ENCODE measurements at places on chromosomes 11 and 22.

GRCh38 chr11:61694602-61694939, 14.4 kb downstream of the DAGLA start:
- DNase-seq = no peak

DNA sequence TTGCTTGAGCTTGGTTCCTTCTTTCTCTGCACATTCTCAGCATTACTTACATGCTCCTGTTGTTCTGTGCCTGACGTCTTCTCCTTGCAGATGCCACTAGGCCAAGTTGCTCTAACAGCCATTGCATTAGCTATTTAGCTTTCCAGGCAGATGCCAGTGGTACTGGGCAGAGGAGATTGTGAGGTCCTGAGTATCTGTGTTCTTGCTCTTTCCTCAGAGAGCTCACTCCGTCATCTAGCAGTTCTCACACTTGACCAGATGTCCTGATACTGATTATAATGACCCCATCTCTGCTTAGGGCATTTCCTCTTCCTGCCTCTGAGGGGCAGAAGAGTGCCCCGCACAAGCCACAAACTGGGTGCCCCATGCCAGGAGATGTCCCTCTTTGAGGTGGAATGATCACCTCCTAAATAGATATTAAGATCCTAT, 30.7 kb downstream of the ARHGAP1 start:
- no peak for DNase-seq

DNA sequence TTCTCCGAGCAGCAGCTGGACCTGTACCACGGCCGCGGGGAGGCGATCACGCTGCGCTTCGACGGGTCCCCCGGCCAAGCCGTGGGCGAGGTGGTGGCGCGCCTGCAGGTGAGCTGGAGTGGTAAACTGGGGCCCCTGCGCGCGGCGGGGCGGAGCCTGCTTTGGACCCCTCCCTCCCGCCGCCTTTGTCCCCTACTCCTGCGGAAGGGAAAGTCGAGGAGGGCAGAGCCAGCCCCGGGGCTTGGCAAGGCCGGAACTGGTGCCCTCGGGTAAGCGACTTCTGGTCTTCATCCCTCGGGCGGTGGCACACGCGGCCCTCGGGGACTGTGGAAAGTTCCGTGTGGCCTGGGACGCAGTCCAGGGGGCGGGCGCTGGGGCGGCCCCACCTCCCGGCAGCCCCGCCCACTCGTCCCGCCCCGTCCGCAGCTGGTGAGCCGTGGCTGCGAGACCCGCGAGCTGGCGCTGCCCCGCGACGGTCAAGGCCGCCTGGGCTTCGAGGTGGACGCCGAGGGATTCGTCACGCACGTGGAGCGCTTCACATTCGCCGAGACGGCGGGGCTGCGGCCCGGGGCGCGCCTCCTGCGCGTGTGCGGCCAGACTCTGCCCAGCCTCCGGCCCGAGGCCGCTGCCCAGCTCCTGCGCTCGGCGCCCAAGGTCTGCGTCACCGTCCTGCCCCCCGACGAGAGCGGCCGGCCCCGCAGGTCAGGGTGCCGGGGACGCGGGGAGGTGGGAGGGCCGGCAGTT, 9.2 kb downstream of the SIPA1 start:
- no peak for DNase-seq

- DNase-seq = no peak
Observed at GRCh38 chr11:93031386-93031785, 61.9 kb downstream of the MTNR1B start.

DNA sequence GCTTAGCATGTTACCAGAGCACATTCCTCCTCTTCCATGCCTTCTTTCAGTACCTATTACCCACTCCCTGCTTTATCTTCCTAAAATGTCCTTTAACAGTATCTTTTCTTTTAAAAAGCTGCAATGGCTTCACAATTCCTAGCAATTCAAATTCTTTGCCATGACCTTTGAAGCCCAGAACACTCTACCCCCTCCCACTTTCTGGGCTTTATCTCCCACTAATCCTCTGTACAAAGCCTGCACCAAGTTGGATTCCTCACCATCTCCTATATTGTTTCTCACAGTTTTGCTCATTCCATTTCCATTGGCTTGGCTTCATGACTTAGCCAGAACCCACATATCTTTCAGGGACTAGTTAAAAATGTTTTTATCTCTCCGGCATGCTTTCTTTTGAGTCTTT, 80.9 kb downstream of the FAM76B start:
- no peak for DNase-seq

DNA sequence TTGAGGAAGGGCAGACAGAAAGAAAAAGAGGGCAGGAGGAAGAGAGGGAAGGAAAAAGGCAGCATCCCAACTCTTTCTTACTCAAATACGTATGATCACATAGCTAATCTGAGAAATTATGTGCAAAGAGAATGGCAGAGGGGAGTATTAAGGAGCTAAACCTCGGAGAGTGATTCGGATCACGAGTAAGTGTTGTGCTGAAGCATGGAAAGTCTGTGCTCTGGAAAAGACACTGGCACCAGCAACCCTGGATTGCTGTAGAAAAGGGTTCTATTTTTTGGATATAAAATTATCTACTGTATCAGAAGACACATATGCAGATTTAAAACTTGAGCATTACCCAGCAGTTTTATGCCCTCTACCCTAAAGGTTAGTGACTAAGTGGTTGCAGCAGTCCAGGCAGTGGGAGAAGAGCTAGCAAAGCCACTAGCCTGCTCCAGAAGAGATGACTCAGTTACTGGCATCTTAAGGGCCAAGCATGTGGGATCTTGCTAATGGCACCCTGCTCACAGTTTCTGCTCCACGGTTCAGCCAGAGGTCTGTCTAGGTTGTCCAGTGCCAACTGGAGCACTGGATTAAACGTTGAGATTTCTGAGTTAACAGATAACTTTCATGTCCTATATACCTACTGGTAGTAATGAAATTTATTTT, 151.7 kb downstream of the SWAP70 start:
- no peak for DNase-seq

DNA sequence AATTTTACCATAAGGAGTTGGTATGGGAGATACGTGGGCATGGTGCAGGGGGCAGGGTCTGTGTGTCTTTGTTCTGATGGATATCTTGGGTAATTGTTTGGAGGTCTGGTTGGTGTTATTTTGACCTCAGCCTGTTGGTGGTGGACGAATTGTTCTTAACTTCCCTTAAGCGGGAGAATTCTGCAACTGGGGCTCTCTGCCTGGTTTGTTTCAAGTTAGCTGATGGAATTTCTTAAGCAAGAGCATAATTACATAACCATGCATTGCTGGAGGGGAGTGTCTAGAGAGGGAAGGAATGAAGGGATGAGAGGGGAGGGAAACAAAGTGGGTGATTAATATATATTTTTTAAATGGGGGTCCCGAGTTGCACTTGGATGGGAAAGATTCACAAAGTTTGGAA, 908.5 kb upstream of the RAG2 start:
- DNase-seq = no peak

DNA sequence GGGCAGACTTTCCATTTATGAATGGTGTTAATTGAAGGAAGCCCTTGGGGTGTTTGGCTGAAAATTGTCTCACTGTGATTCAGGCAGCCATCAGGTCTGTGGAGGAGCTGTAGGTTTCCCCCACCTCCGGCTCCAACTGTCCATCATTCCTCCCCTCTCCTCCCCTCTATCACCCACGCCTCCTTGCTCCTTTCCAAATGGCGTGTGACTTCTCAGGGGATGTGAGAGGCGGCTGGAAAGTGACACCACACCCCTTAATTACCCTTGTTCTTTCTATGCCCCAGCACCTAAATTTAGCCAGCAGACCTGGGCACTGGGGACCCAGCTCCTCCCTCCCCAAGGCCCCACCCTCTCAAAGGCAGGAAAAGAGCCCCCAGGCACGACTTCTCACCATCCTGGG, 38.1 kb upstream of the SYT7 start:
- DNase-seq = no peak

DNA sequence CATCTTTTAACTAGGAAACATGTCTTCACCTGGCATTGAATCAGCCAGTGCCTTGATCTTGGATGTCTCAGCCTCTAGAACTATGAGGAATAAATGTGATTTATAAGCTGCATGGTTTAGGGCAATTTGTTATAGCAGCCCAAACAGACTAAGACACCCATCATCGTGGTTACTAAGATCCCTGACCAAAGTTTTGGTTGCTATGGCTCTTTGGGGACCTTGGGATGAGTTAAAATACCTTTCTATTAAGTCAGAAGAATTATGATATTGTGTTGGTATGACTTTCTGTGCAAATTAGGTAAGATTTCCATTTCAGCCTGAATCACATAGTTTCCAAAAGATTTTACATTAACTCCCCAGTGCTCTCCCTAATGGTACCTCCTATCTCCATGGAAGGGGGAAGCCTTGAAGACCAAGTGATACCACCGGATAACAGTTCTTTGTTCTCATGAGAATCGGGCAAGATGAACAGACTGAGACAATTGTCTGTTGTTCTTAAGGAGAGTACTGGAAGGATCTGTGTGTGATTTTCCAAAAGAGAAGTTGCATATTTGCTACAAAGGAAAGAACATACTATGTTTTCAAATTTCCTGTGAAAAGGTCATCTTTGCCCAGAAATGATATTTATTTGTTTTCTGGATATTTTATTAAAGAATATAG, 60.4 kb upstream of the UBASH3B start:
- no peak for DNase-seq

DNA sequence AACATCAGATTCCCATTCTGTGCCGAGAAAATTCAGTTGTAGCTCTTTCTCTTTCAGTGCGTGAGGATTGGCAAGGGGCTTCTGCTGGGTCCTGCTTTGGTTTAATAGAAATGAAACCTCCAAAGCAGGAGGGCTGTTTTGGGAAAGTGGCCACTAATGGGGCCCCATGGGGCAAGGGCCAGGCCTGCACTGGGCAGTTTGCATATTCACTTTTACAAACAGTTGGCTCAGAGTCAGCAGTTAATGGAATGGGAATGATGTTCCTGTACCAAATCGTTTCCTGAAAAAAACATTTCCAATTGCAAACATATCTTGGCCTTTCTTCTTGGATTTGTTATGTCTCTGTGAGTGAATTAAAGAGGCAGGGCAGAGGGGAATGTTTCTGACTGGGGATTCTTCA, 92.1 kb downstream of the PARVA start:
- no peak for DNase-seq

DNA sequence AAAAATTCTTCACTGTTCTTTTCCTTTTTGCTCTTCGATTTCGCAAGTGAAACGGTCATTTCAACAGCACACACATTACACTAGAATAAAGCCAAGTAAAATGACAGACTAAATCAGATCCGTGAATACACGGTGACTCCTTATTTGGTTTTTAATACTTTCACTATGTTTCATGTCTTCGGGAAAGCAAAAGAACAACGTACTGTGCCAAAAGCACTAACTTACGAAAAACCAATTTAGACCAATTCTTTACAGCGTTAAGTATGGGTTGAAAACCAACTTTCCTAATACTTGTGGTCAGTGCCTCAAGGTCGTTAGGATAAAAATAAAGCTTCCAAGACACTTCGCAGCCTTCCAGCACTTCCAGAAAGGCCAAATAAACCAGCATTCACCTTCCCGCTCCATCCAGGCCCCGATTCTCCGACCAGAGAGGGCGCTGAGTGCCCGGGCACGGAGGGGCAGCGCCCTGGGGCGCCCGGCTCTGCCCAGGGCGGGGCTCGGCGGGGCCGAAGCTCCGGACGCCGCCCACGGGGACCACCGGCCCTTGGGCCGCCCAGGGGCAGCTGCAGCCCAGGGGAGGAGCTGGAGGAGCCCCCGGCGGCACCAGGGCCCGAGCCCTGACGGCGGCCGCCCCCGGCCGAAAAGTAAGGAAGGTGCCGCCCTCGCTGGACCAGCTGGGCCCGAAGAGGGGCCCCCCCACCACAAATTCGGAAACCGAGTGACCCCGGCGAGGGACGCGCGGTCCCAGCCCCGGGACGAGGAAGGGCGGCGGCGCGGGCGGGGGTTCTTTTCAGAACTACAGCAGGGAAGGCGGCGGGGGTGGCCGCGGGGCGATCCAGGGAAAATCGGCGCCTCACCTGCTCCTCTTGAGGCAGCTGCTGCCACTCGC, 499 bp downstream of the ATL3 start:
- DNase-seq = peak; percentile 34

DNA sequence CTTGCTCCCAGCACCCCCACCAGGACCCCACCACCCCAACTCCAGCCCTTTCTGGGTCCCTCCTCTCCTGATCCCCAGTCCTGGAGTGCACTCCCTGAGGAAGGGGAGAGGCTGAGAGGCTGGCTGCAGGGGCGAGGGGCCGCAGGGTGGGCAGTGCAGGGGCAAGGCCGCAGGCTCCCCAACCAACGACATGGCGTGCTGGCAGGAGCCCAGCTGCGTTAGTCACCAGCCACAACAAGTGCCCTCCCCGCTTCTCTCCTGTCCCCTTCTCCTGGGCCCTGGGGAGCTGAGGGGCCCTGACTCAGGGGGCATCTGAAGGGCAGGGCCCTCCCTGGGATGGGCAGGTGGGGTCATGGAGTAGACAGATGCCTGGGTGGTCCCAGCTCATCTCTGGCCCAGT, 2.3 kb downstream of the CABP7 start:
- no peak for DNase-seq

DNA sequence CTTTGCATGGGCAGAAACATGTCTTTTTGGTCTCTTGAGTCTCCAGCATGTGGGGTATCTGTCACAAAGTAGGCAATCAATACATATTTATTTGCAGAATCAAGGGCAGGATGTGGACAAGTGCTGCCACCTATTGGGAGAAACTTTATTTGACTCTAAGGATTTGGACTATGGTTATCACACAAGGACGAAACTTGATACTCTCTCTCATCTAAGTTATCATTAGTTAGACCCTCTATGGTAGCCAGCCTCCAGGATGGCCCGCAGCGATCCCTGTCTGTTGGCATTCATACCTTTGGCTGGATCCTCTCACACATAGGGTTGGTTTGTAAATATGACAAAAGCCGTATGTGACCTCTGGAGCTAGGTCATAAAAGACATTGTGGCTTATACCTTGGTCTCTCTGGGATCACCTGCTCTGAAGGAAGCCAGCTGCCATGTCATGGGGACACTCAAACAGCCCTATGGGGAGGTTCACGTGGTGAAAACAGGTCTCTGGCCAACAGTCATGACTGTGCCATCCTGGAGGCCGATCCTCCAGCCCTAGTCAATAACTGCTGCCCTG, 1.1 kb upstream of the FBXO7 start:
- peak; percentile 11 for DNase-seq

DNA sequence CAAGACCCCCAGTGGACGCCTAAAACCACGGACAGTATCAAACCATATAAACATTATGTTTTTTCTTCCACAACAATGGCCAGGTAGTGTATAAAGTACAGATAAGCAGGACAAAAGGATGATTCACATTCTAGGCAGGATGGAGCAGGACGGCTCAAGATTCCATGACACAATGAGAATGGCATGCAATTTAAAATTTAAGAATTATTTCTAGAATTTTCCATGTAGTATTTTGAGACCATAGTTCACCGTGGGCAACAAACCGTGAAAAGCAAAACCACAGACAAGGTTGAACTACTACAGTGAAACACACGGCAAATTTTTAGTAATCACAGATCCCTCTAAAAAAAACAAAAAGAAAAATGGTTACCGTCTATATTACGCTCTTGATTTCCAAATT, 7.5 kb downstream of the NARS2 start:
- no peak for DNase-seq

- no peak for DNase-seq
Observed at GRCh38 chr11:27218421-27219038, 144.5 kb downstream of the CCDC34 start.

- DNase-seq = no peak
Observed at GRCh38 chr11:45155058-45155551, 8.7 kb downstream of the PRDM11 start.

GRCh38 chr11:6992026-6992425, 28.1 kb downstream of the ZNF214 start:
- DNase-seq = no peak
